ENCODE measurements at places on chromosomes 4 and X.

DNA sequence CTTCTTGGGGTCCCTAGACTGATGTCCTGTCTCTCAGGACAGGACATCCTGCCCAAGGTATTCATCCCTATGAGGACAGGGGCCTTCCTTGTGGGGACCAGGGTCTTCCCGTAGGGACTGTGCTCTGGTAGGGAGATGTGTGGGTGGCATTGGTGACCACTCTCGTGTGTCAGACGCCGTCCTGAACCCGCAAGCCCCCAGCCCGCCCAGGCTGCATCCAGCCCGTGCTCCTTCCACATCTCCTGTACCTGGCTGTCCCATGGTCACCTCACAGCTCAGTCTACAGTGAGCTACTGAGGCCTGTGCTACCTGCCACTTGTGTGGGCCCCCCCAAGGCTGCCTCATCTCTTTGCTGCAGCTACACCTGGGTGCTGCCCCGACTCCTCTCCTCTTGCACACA is 24.0 kb downstream of the WFS1 start:
- no peak for DNase-seq

DNA sequence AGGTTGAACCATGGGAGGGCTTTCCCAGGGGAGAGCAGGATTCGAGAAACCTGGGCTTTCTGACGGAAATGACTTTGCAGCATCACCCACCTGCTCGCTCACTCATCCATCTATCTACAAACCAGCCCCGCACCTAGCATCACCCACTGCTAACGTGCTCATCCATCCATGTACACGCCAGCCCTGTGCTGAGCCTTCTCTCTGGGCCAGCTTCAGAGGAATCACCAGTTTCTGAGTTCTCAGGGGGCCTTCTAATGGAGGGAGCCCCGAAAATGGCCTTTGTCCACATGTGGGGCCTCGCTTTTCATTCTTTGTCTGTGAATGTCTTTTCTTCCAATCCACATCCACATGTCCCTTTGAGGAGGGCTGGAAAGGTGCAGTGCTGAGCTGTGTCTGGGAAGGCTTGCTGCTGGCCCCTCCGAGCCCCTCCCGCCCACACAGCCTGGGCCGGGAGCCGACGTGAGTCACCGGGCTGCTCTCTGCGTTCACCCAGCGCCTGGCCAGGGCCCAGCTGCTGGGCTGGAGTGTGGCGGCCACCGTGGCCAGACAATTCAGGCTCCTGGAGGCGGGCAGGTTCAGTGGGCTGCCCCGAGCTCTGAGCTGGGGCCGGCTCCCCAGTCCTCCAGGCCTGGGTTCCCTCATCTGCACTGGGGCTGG is 14.7 kb downstream of the SORCS2 start:
- DNase-seq: peak; percentile 98

- DNase-seq: peak; percentile 64
These were observed at the start of gene SRPX for GRCh38 chrX:38220415-38221390. Gene SRPX (minus strand): TSS chrX:38220871. CDS start chrX:38220792, 79 bp downstream.

GRCh38 chr4:4289055-4289454 is 899 bp downstream of the LYAR start:
- no peak for DNase-seq

GRCh38 chr4:142565771-142566170 is 280.3 kb downstream of the INPP4B start:
- no peak for DNase-seq

GRCh38 chr4:11602606-11603340 is 174.1 kb upstream of the HS3ST1 start:
- DNase-seq: no peak

GRCh38 chrX:40922307-40922706 is 162.9 kb upstream of the USP9X start:
- peak; percentile 73 for DNase-seq

DNA sequence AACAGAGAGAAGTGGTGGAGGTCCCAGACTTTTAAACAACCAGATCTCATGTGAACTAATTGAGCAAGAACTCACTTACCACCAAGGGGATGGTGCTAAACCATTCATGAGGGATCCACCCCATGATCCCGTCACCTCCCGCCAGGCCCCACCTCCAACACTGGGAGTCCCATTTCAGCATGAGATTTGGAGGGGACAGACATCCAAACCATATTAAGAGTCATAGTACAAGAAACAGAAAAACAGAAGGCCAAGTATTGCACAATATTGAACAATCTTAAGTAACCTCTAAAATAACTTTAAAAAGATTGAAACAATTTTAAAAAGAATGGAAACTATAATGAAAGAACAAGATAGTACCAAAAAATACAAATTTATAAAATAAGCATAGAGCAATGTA is 110.0 kb downstream of the CBR4 start:
- DNase-seq: no peak

DNA sequence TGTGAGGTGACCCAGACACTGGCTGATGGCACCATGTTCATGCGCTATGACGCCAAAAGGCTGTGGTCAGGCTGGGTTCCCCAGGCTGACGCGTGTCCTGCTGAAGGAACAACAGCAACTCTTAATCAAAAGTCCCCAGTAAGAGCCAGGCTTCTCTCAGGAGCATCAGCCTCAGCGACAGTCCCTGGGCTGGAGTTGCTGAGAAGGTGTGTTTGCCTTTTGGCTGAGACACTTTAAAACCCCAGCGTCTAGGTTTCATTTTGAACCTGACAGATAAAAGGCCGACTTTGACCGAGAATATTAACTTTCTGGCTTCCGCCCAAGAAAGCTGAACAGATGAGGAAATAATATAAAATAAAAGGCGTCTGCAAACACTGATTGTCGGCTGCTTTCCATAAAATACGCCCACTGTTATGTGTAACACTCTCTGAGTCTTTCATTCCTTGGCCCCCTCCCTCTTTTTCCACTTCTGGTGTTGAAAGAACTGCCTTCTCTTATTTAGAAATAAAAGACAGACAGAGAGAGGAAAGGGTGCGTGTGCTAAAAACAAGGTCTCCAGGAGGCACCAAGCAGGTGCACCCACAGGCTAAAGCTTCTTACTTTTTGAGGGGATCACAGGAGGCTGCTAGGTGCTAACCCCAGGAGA is 373.6 kb downstream of the MID1IP1 start:
- DNase-seq: no peak

DNA sequence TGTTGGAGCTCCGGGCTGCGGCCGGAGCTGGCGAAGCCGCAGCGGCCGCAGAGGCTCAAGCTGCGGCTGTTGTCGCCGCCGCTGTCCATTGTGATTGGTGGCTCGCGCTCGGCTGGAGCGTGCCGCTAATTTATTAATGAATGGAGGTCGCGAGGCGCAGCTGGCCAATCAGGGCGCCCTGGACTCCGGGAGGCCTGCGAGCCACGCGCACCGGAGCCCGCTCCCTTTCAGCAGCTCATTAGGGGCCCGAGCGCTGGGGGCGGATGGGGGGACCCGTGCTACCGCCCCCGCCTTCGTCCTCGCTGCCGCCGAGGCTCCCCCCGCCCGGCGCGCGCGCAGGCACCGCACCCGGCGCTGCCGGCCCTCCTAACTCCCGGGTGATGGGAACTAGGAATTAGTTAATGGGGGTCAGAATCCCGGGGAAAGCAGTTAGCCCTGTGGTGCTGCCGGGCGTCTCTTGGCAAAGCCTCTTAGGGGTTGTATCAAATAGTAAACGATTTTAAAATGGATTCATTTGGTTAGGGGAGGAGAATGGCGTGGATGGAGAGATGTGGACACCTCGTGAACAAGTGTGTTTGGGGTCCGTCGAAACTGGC is 589 bp upstream of the NEUROG2 start:
- DNase-seq: peak; percentile 56

- peak; percentile 23 for DNase-seq
These were observed 56.1 kb downstream of the LANCL3 start for GRCh38 chrX:37627602-37628001.

DNA sequence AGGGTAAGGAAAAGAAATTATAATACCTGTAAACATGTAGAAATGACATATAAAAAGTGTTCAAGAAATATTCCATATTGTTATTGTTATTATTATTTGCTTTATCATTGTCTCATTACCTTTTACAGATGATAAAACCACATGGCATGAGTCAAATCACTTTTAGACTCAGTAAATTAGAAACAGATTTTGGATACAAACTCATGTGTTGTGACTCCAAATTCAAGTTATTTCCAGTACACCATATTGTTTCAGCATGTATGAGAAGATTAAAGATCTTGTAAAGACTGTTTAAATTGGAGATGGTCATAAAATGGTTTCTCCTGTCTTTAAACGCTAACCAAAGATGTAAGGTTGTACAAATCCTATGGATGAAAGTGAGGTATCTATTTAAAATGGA is 18.1 kb downstream of the PPP1R2C start:
- no peak for DNase-seq

DNA sequence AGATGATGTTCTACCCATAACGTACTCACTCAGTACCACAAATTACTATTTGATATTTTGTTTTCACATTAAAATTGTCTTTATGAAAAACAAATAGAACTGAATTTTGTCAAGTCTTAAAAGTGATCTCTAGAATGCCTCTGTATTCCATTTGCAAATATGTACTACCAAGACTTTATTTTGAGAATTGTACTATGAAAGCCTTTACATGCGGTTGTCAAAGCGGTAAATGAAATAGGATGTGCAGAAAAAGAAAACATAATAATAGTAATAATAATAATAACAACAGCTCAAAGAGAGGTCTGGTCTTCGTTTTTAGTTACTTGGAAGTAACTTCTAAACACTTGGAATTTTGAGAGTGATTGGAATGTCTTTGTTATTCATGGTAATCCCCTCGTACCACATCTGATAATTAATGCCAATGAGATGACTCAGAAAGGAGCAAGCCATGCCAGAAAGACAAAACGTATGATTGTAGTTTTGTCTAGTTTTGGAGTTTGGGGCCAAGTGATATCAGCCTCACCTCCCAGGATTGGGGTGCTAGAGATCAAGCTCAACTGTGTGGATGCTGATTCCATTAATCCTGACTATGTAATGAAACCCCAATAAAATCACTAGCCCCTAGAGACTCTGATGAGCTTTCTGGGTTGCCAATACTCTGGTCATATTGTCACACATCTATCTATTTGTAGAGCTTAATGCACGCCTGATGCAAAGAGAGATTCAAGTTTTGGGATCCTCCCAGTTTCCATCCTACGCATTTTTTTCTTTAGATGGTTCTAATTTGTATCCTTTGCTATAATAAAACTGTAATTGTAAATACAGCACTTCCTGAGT is 20.2 kb upstream of the CTSO start:
- DNase-seq: peak; percentile 80

DNA sequence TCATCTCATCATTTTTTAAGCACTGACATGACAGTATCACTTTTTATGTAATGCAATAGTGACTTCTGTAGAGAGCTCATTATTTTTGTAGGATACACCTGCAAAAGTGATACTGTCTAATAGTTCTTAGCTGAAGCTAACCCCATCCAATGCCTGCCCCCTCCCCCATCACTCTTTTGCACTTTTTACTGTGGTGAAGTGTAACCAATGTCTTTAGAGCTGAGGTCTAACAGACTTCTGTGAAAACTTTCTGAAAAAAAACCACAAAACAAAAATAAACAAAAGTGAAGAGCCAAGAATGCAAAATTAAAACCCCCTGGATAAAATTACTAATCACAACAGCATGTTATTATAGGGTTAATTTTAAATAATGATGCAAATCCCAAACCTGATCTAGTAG is 301.1 kb downstream of the ANK2 start:
- peak; percentile 57 for DNase-seq

GRCh38 chr4:165096776-165097175 is 15.9 kb downstream of the TMEM192 start:
- DNase-seq: peak; percentile 46

DNA sequence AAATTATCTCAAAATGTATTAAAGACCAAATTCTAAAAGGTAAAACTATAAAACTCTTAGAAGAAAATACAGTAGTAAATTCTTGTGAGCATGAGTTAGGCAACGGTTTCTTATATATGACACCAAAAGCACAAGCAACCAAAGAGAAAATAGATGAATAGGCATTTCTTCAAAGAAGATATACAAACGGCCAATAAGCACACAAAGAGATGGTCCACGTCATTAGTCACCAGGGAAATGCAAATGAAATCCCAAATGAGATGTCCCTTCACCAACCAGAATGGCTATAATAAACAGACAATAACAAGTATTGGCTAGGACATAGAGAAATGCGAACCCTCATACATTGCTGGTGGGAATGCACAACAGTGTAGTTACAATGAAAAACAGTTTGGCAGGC is 44.6 kb downstream of the RAB33A start:
- DNase-seq: peak; percentile 6

DNA sequence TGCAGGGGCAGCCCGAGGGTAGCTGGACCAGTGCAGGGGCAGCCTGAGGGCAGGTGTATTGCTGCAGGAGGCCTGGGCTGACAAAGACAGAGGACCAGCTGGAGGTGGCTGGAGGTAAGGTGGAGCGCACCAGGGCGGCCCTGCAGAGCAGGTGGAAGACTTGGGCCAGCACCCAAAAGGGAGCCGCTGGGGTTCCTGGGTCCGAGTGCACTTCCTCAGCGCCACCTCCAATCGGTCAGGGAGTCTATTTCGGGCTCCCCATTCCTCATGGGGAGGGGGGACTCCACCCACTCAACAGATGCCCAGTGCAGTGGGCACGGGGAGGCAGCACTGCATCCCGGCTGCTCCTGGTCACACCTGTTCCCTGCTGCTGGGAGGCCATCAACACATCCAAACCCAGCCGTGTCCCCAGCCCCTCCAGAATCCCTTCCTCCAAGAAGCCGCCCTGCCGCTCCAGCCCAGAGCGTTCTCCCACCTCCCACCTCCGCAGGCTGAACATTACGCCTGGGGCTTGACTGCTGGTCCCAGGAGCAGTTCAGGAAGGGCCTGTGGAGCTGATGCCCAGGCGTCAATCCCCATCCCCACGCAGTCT is 1.5 kb downstream of the LRPAP1 start:
- DNase-seq: no peak

DNA sequence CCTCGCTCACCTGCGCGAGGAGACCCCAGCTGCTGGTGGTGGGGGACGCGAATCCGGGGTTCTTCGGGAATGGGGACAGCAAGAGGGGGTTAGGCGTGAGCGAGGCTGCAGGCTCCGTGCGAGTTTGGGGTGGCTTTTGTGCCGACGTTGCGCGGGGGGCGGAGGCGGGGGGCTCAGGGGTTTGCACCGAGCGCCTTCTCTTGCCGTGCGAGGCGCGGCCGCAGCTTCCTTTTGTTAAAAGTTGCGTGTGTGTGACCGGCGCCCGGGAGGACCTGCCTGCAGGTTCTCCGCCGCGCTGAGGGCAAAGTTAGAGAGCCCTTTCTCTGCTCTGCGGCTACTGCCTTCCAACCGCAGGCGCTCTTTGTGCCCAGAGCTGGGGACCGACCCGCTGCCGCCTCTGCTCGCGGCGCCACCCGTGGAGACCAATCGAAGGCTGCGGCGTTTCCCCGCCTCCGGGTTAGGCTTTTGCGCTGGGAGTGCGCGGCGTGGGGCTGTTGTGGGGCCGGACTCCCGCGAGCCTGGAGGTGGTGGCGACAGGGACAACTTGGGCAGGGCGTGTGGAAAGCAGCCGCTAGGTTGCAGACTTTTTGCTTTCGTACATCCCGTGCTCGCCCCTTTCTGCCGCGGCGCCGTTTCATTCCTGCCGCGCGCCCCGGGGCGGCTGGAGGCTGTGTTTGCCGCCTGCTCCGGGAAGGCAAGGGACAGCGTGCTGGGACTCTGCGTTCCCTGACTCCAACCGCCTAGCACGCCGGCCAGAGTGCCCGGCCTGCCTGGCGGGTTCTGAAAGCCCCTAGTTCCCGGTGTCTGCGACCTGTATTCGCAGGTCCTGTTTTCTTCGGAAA is 716 bp downstream of the KIT start:
- DNase-seq: peak; percentile 84
